ENCODE measurements at places on chromosomes 16 and 17.

GRCh38 chr17:82358465-82359350 is at the start of gene TEX19:
Gene TEX19 (plus strand): TSS chr17:82359247. CDS start chr17:82362151, 2,904 bp downstream.
- DNase-seq, result no peak

- no peak for DNase-seq
Observed at GRCh38 chr17:49338883-49339282, 23.2 kb downstream of the ZNF652 start.

DNA sequence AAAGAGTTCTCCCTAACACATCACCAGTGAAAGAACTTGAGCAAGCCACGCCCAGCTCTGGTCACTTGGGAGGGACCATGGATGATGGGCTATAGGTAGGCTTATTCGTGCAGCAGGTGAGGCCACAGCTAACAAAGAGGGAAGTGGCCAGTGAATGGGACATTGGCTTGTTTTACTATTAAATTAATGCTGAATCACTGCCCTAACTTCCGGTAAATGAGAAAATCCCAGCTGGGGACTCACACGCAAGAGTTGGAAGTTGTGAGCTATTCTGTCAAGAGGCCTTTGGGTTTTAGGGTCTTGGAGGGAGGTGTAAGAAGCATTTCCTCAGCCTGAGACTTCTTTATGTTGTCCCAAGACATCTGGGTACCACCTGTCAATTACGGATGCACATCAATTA is 315.3 kb downstream of the XYLT1 start:
- no peak for DNase-seq

DNA sequence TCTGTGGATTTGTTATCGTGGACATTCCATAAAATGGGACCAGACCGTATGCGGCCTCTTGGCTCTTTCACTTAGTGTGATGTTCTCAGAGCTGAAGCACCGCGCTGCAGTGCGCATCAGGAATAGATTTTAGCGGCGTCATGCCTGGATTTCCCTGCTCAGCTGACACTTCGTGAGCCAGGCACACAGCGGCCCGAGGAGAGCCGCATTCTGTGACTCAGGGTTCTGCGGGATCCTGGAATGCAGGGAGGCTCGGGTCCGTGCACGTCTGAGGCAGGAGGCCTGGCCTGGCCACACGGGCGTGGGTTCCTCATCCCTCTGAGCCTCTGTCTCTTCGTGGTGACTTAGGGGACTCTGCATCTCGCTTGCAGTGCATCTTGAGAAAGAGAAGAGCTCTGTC is 13.4 kb downstream of the CBFA2T3 start:
- DNase-seq, result no peak

DNA sequence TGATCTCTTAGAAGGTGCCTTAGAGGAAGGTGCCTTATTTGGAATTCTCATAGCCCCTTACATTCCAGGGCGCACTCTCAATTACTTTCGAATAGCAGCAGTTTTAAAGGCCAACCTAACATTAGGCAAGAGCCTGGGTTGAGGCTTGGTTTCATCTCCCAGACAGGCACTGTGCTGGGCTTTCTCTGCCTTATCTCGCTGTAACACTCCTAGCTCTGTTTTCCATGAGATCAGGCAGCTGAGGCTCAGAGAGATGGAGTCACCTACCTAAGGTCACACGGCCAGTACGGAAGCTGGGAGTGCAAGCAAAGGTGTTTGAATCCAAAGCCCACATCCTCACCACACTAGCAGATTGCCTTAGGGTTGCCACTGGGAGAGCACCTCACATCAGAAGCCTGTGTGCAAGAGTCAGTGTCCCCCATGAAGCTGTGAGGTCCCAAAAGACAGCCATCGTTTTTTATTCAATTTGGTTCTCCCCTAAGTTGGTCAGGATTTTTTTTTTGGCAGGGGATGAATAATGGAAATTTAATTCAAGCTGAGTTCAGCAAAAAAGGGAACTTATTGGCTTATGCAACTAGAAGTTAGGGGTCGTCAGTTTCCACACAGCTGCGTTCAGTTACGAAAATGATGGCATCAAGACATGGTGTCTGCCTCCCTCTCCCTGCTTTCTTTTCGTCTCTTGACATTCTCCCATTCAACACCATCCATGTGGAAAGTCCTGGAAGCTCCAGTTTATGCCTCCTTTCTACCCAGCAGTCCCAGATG is 206.4 kb downstream of the KATNIP start:
- DNase-seq, result no peak

GRCh38 chr16:81123092-81123852 is 27.1 kb upstream of the GCSH start:
- no peak for DNase-seq

- no peak for DNase-seq
Observed at GRCh38 chr16:73171901-73172240, 123.9 kb upstream of the ZFHX3 start.

DNA sequence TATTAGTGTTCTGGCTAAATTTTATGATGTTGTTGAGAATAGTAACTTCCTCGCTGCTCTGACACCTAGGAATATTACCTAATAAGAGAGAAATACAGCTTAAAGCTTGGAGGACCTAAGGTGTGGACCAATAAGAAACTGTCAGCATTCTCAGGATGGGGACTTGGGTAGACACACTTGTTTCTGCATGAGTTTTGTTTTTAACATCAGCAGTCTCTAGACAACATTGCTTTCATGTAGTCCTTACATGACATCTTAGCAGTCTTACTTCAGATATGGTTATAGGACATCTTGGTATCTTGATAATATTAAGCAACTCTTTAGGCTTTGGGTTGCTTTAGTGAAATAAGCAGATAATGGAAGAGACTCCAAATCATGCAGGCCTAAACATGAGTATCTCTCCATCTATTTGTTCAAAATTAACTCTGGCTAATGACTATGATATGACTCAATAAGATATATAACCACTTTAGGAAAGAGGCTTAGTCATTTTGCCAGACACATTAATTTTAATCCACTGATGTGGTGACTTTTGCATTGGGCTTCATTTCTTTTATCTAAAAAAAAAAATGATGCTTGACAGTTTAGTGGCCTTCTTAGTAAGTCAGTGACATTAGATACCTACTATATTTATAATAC is 84.5 kb downstream of the WNT3 start:
- no peak for DNase-seq

DNA sequence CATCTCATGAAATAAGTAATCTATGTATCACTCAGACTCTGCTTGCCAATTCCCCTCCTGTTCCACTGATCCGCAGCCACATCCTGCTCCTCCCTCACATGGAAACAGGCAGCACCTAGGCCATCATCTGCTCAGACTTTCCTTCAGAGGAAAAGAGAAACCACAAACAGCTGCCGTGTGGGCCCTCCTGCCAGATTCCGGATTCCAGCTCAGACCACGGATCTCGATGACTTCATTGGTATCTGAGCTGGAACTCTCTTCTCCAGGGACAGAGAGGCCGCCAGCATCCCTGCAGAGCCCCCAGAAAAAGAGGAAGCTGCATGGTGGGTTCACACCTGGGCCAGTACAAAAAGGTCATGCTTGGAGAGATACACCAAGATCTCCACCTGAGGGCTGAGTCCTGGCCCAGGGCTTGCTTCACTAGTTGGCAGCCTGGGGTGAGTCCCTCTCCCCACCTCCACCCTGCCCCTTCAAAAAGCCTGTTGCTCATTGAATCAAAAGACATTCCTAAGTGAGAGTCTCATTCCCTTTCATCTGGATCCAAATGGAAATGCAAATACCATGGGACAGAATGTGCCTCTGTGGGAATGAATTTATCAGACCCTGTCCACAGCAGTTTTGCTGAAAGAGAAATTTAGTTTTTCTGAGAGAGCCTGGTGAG is 47.2 kb downstream of the HOXB1 start:
- DNase-seq, result peak; percentile 76

- no peak for DNase-seq
Observed at GRCh38 chr16:73921295-73921694, 375.3 kb upstream of the PSMD7 start.

- DNase-seq, result no peak
Observed at GRCh38 chr17:33968350-33969044, 286.6 kb upstream of the CCL2 start.

DNA sequence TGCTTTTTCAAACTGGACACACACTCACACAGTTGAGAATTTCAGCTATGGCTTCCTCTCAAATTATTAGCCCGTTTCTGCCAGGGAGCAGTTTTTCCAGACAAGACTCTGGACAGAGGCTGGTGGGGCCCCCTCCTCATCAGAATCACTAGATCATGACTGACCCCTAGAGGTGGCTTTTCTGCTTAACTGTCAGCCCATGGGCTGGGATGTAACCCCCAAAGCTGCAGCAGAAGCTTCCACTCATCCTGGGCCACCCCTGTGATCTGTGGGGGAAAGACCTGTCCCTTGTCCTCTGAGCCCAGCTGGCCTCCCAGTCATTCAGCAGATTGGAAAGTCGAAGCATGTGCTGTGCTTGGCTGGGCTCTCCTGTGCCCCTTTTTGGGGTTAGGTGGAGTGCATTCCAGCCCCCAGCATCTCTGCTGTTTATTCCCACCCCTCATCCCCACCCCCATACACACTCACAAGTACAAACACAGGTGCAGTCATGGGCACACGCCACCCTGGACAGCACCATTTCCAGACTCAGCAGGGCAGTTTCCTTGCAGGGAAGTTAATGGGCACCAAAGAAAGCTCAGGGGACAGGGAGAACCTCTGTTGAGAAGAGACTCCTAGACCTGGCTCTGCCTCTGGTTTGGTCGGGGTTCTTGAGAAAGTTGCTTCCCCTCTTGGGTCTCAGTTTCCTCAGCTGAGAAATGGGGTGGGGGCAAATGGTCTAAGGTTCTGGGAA is 77.6 kb upstream of the RBL2 start:
- no peak for DNase-seq

- no peak for DNase-seq
Observed at GRCh38 chr17:74585711-74586110, 6.4 kb downstream of the CD300LD start.

DNA sequence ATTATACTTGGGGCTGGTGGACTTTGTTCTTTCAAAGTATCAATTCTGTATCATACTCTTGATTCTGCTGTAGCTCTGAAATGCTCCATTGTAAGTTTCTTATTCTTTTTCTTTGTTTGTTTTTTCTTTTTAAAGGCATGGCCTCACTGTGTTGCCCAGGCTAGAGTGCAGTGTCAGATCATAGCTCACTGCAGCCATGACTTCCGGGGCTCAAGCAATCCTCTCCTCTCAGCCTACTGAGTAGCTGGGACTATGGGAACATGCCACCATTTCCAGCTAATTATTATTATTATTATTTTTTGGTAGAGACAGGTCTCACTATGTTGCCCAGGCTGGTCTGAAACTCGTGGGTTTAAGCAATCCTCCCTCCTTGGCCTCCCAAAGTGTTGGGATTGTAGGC is 38.9 kb upstream of the METTL9 start:
- DNase-seq, result no peak

DNA sequence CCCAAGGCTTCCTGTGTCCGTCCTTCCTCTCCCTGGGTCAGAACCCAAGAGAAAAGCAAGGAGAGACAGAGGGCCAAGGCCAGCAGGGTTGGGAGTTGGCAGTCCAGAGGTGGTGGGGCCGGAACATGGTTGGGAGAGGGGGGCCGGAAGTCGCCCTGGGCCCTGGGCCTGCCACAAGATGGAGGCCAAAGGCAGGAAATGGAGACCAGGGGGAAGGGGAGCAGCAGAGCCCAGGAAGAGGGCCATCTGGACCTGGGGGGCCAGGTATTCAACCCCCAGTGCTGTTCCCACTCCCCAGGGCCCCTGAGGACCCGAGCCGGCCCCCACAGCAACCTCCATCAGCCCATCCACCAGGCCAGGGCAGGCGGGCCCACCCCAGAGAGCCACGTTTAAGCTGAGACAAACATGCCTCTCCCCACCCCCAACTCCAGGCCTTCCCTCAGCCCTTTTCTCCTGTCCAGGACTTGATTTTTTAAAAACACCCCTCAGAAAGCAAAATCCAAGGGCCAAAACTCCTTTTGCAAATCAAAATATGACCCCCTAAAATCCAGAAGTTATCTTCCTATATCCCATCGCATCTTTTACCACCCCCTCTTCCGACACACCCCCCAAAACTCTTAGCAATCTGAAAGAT is 4.4 kb upstream of the BCL6B start:
- DNase-seq, result no peak

DNA sequence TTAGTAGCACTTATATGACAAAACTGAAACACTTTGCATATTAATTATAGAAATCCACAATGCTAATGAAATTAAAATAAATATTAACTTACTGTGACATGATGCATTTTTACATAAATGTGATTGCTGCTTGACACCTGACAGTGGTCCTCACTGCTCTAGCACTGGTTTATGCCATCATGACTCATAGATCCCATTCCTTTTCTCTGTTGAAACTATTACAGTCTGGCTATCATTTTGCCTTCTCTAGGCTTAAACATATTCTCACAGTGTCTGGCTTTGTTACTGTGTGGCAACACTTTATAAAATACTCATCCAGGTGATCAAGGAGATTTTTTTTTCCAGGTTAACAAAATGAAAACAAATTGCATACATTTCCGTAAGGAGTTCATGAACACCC is 108.0 kb downstream of the MRTFB start:
- no peak for DNase-seq

- peak; percentile 51 for DNase-seq
Observed at GRCh38 chr16:84360170-84360569, 8.2 kb upstream of the ATP2C2 start.

DNA sequence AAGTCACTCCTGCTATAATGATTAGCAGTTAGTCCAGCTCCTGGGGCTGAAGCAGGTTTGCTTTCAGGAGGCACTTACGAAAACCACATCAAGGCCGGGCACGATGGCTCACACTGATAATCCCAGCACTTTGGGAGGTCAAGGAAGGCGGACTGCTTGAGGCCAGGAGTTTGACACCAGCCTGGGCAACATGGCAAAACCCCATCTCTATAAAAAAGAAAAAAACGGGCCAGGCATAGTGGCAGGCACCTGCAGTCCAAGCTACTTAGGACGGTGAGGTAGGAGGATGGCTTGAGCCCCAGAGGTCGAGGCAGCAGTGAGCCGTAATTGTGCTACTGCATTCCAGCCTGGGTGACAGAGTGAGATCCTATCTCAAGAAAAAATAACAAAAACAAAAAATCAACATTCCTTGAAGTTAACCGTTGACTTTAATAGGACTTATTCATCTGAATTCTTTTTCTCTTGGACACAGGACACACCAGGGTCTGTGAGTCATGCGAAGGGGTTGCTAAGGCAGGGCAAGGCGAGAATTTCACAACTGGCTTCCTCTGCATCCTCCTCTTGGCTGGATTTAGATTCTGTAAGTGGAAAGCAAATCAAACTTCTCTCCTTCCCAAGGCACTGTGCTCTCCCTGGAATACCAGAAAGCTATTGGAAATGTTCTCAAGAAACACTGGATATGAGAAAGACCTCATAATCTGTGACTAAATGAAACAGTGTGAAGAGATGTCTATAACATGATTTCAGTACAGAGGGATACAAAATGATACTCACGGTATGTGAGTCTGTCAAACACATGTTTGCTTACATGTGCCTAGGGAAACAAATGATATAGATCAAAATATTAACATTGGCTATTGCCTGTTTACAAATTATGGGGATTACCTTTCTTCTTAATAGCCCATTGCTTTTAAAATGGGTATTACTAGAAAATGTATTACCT is 99.5 kb downstream of the SYCE1L start:
- DNase-seq, result no peak
